ENCODE measurements at places on chromosomes 12 and 14.
A peak's percentile ranks its signal among the peaks of the same experiment; 100 is the strongest.

DNA sequence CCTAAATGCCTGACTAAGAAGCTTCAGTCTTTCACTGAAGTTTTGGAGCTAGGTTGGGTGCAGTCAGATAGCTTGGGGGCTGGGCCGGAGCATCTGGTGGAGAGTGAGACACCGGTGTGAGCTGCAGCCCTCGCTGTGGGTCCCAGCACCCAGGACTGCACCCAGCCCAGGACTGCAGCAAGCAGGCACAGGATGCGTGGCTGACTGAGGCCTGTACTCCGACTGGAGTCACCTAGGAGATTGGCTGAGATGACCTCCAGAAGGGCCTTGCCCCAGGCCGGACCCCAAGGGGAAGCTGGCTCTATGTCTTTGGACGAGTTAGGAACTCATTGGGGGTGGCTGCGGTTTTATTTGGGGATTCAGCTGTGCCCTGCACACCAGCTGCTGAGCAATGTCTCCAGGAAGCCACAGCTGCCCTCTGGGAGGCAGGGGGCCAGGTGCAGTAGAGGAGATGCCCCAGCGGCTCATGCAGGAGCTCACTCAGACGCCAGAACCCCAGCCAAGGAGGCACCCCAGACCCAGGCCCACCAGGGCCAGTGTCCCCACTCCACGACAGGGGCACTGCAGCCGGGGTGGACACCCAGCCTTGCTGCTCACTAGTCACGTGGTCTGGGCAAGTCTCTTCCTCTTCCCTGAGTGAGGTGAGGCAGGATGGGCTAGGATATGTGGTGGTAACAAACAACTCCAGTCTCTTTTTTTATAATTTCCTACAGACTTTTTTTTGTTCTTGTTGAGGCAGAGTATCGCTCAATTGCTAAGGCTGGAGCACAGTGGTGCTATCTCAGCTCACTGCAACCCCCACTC is 31.8 kb upstream of the RCOR1 start:
- no peak for DNase-seq

GRCh38 chr12:19450362-19450761 is 11.1 kb downstream of the AEBP2 start:
- no peak for DNase-seq

- DNase-seq: no peak
Measured at GRCh38 chr14:91245029-91245428, 525 bp upstream of the GPR68 start.

GRCh38 chr12:123950476-123951349 is 21.9 kb downstream of the CCDC92 start:
- no peak for DNase-seq

DNA sequence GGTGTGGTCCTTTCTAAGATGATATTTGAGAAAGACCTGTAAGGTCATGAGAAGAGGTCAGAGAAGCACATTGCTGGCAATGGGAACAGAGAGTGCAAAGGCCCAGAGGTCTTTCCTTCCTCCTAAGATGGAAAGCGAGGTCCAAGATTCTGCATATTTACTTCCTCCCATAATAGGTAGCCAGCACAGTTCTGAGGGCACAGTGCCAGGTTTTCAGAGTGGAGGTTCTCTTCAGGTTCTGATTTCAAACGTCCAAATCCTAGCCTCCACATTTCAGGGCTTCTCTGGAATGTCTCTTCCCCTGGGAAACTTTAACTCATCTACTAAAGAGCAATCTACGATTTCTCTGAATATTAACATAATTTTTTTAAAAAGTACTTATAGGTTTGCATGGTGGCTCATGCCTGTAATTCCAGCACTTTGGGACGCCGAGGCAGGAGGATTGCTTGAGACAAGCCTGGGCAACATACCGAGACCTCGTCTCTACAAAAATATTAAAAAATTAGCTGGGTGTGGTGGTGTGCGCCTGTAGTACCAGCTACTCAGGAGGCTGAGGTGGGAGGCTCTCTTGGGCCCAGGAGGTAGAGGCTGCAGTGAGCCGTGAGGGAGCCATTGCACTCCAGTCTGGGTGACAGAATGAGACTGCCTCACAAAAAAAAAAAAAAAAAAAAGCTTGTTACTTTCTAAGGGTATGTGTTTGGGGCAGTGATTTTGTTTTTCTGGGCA is 526 bp upstream of the MRPL42 start:
- DNase-seq: no peak

GRCh38 chr12:63424671-63425070 is 243.6 kb downstream of the DPY19L2 start:
- no peak for DNase-seq

DNA sequence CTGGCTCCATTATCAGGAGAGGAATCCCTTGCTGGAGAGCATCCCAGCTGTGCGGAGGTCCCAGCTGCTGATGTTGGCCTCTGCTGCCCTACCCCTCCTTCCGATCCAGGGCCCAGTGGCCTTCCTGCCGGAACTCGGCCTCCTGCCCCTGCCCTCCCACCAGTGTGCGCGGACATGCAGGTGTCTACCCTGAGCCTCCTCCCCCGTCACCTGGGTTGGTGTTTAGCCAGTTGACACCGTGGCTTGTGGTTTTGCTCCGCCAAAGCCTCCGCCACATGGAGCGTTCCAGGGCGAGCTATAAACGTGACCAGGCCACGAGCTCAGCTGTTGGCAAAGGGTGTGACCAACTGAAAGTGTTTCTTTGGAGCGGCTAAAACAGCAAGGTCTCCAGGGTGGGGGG is 1104.3 kb downstream of the BCL11B start:
- DNase-seq: no peak

DNA sequence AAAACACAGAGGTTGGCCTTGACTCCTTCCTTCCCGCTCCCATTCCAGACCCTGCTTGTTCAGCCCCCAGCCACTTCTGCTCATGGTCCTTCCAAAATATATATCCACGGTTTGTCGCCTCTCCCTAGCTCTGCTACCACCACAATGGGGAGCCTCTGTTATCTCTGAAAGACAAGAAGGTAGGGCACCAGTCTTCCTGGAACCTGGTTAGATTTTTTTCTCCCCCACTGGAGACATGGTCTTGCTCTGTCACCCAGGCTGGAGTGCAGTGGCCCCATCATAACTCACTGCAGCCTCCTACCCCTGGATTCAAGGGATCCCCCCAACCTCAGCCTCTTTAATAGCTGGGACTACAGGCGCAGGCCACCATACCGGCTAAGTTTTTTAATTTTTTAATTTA is 95.7 kb downstream of the PTPN11 start:
- DNase-seq: no peak

DNA sequence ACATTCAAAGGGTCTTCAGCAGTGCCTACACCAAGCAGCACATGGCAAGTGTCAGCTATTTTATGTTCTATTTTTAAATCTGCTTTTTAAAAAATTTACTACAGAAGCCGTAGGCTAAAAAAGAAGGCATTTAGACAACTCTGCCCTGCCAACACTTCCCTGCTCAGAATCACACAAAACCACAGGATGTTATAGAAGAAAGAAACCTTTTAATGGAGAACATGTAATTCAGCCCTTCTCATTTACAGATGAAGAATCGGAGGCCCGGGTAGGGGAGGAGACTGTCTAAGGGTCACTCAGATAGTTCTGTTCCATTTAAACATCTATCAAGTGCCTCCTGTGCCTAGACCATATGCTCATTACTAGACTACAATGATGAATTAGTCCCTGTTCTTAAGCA is 171.8 kb upstream of the NTF3 start:
- DNase-seq: peak; percentile 31
